ENCODE measurements at places on chromosomes 1 and 21.
A peak's percentile ranks its signal among the peaks of the same experiment; 100 is the strongest.

GRCh38 chr1:229105822-229106525, 164.9 kb upstream of the RAB4A start:
- no peak for DNase-seq

DNA sequence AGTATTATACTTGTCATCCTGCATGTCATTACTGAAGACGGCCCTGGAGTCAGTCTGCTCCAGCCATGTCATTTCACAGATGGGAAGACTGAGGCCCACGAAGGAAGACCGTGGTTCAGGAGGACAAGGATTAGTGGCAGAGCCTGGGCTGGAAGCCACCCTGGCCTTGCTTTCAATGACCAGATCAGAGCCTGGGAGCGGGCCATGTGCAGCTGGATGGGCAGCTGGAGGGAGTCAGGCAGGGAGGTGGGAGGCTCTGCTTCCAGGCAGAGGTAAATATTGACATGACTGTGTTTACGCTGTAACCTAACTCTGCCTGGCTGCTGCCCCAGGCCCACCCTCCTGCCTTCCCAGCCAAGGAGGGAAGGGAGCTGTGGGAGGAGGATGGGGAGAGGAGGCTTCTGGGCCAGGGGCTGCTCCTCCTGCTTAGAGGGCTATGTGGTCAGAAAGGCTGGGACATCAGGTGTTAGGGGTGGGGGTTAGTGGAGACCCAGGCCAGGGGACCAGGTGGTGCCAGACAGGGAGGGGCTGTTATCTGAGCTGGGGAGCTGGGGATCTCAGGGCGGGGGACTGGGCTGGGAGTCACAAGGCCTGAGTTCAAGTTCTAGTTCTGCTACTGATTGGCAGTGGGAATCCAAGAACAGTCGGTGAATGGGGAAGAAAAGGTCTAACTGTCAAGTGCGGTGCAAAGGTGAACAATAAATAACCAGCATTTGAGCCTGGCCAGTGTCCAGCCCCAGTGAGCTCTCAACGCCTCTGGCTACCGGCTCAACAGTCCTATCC, 48.5 kb upstream of the ECE1 start:
- DNase-seq: peak; percentile 67

DNA sequence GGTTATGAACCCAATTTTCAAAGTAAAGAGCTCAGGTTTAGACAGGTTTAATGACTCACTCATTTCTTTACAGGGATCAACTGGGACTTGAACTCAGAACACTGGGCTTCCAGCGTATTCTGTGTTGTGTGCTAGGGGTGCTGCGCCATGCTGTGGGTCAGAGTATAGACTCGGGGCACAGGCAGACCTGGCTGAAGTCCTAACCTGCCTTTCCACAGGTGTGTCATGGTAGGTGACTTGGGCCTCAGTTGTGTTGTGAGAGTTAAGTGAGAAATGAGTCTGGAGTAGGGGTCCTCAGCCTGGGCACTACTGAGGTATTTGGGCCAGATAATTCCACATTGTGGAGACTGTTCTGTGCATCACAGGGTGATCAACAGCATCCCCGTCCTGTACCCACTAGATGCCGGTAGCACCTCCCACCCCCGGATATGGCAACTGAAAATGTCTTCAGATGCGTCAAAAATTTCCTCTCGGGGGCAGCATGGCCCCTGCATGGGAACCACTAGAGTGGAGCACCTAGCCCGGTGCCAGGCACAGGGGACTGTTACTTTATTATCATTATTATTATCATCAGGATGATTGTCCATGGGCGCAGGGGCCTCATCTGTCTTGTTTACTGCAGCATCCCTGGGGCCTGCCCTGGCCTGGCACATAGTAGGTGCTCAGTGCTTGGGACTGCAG, 575.5 kb downstream of the PTPRU start:
- no peak for DNase-seq

DNA sequence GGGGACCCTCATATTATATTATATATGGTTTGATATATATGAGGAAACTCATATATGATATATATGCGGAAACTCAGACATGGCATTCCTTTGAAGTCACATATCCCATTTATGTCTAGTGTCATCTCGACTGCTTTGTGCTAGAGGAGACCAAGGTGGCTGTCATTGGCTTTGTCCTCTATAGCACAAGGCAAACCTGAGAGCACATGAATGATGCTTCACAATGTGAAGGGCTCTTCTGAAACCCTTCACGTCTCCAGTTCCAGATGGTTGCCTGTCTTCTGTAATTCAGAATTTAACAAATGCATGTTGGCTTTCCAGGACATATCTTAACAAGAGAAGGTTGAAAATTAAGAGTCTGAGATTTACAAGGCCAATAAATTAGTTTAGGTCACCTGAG, 303.6 kb downstream of the BARHL2 start:
- no peak for DNase-seq

DNA sequence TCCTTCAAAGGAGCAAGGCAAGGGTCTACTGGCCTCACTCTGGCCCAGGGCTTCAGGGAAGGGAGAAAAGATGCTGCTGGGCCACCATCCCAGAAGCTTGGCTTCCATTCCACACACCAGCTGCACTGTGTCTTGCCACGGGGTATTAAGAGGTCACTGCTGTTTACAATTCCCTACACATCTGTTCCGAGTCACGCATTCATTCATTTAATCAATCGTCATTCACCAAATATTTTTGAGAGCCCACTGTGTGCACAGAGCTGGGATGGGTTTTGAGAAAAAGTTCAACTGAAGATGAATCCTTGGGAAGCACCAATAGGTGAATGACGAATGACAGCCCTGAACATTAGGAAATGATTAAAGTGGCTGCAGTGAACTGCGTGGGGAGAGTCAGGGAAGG, 101.7 kb downstream of the NAV1 start:
- DNase-seq: no peak

- DNase-seq: no peak
Measured at GRCh38 chr1:38899560-38899959, 18.2 kb upstream of the GJA9 start.

DNA sequence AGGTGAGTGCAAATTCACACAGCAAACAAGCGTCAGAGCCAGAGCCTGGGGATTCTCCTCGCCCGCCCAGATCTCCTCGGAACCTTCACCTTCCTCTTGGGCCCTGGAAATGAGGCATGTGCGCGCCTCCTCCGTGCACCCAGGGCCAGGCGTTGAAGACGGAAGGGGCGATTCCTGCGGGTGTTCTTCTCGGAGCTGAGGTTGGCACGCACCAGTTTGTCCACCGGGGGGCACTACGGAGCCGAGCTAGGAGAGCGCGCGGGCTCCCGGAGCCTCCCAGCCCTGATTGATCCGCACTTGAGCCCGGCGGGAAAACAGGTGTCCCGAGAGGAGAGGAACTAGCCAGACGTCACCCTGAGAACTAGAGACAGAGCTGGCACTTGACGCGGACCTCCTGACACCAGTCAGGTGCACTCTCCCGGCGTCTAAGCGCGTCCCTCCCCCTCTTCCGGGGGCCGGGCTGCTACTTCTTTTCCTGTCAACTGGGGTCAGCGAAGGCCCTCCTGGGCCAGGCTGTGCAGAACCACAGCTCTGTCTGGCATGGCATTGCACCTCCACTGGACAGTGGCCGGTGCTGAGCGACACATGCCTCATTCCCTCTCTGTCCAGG, 18.3 kb upstream of the SERINC2 start:
- DNase-seq: peak; percentile 95

DNA sequence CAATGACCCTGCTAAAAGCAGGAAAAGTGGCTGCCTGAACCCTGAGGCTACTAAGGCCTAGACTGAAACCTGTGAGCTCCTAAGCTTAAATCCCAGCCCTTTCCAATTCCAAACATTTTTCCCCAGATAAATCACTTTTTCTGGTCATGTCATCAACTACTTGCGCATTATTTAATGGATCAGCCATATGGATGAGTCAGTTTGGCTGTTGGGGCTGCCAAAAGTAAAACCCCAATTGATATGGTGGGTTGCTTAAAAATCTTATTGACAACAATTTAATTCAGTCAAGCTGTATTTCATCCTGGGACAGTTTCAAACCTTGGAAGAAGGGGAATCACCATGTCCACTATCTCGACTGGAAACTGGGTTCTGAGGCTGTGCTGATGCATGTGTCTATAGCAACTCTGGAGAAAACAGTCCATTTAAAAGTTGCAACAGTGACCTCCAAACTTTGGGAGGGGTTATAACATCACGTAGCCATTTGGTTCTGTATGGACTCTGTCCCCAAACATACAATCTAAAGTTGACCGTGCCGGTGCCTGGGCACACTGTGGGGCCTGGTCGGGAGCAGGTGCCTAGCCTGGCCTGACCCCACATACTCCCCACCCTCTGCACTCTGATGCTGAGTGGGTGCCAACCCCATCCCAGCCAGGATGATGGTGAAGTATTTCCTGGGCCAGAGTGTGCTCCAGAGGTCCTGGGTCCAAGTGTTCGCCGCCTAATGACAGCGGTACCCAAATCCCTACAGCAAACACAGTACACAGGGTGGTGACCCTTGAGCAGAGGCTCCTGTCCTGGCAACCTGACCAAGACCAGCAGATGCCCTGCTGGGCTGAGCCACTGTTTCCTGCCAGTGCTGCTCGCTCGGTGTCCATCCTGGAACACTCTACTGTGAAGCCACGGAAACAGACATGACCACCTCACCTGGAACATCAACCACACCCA, 46.5 kb upstream of the LRRC52 start:
- no peak for DNase-seq

GRCh38 chr1:108664481-108664880, 3.6 kb upstream of the HENMT1 start:
- no peak for DNase-seq

- no peak for DNase-seq
Measured at GRCh38 chr1:79293611-79294010, 287.1 kb upstream of the ADGRL4 start.

DNA sequence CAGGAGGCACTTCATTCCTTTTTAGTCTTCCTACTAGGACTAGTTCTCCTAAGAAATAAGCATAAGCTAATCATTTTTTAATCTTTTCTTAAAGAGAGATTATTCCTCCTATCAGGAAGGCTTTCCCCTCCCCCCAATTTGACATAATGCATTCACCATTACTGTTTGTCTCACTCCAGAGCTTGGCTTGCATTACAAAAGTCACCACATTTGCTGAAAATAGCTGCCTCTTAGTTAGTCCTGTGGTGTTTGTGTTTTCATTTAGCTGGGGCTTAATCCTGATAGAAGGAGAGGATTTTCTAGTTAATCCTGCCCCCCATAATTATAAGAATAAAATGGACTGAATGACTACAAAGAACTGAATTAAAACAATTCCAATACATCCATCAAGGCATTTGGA, 307.1 kb upstream of the RRP15 start:
- DNase-seq: no peak

DNA sequence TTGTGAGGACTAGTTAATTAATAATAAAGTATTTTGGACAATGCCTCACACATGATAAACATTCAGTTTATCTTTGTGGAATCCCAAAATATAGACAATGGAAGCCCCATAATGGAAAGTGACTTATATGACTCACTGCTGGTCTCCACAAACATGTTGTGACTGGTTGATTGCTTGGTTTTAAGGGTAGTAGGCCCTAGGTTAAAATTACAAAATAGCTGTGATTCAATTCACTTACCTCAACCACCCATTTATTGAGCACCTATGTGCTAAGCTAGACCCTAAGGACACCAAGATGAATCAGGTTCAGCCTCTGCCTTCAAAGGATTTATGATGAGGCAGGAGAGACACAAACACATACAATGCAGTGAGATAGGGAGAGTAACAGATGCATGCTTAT, 42.4 kb downstream of the KANK4 start:
- DNase-seq: no peak

DNA sequence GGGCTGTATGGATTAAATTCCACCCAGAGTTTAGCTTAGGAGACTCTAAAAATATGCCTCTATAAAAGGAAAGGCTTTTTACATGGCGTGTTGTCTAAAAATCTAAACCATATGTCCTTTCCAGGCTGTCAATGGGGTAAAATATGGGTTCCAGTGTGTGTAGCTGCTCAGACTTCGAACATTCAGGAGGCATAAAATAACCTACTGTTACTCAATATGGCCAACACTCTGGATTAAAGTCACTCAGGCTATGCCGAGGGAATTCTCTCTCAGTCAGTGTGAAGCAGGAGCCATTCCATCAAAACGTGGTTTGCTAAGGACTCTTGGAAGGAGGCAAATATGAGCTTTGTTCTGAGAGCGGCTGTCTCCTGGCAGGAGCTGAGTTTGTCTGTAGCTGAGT, 135.3 kb downstream of the RUNX1 start:
- DNase-seq: no peak

GRCh38 chr1:108049178-108049819, 84.3 kb upstream of the VAV3 start:
- DNase-seq: peak; percentile 25

DNA sequence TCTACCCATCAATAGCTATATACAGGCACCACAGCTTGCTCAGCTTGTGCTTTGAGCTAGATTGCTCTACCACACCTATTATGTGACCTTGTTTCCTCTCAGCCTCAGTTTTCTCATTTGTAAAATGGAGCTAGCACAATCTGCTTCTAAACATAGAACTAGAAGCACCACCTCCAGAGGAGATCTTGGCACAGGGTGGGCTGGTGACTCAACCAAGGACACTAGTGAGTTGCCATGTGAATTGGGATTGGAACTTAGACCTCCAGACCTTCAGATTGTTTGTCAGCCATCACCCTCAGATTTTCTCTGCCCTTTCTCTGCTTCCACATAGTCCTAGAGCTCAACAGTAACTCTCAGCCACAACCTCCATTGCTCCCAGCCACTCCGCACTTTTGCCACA, 3.0 kb upstream of the MACO1 start:
- no peak for DNase-seq

- DNase-seq: peak; percentile 30
Measured at GRCh38 chr21:41024746-41025254, 143.2 kb upstream of the BACE2 start.

DNA sequence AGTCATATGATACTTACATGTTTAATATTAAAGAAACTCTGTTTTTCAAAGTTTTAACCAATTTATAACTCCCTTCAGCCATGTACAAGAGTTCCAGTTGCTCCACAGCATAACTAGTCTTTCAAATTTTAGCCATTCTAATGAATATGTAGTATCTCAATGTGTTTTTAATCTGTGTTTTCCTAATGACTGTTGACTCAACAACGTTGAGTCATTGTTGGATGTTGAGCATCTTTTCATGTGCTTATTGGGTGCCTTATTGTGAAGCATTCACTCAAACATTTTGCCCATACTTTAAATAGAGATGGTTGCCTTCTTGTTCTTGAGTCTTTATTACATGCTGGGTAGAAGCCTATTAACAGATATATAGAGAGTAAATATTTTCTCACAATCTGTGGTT, 240.2 kb upstream of the LYPLAL1 start:
- no peak for DNase-seq

DNA sequence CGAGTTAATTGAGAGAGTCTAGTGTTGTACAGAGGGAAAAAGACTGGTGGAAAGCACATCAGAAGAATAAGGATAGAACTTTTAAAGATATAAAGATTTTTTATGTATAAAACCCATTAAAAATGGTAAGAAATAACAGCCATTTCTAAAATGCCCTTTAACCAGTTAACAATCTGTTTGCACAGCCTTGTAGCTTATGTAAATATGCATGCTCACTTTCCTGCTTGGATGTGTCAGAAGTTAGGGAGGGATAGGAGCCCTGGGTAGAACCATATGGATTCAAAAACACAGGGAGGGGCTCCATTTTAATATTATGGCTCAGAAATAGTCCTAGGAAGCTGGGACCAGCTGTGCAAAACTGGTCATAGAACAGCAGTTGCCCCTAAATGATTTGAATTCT, 4.5 kb upstream of the EDEM3 start:
- DNase-seq: no peak

All from nephron progenitor cell (in vitro differentiated cells).